ENCODE measurements at places on chromosomes 2 and 18. TPM values are rescaled to one million over a fixed set of nuclear protein-coding genes. Genes with fewer than 3 reads are reported as not detected.

GRCh38 chr2:5914811-5915611 is 222.8 kb downstream of the SOX11 start:
- DNase-seq: no peak

- no peak for DNase-seq
These were observed 47.5 kb downstream of the ZNF638 start for GRCh38 chr2:71379086-71379485.

DNA sequence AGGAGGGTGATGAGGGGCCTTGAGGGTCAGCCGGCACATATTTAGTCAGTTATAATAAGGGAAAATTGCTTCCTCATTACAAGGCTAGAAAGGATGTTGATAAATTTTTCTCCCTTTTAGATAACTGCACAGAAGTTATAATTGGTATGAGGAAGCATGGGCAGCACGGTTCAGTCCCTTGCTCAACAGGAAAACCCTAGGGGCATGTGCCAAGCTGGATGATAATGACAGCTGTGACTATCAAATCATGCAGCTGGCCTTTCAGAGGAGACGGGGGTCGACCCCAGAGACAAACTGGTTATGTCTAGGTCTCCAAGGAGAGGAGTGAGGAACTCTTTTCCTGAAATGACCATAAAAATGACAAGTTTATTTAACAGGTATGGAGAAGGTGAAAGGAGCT is 448.1 kb upstream of the VRK2 start:
- DNase-seq: no peak

DNA sequence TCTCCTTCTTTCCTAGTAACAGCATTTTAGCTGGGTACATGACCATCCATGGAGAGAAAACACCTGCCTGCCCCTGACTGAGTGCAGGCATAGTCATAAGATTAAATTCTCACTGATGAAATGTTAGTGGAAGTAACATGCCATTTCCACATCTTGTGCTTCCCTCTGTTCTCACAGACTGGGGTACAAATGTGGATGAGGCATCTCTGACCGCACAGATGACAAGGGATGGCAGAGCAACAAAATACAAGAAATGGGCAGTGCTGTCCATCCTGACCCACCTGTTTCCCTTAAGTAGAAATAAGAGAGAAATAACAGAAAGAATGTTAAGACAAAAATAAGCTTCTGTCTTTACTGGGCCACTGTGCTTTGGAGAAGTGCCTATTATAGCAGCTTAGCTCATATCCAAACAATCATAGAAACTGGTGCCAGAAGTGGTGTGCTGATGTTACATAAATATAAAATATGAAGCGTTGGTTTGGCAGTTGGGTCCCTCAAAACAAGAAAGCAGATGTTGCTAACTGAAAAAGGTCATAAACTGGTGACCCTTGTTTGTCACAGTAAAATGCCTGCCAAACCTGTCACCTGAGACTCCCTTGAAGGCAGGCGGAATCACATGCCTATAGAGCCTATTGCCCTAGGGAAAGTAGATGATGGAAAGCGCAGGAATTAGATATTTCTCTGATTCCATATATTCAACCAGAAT is 72.4 kb upstream of the CCDC150 start:
- no peak for DNase-seq

- peak; percentile 46 for DNase-seq
These were observed 59.9 kb downstream of the ADI1 start for GRCh38 chr2:3459185-3460015.

The PRSS56 gene
- total RNA-seq: not detected

The C2orf15 gene
- total RNA-seq: 1.3 TPM

GRCh38 chr18:45829855-45830254 is 4.4 kb downstream of the SIGLEC15 start:
- DNase-seq: no peak

The ASXL3 gene
- total RNA-seq: not detected

- no peak for DNase-seq
These were observed 11.6 kb downstream of the NFE2L2 start for GRCh38 chr2:177252808-177253531.

DNA sequence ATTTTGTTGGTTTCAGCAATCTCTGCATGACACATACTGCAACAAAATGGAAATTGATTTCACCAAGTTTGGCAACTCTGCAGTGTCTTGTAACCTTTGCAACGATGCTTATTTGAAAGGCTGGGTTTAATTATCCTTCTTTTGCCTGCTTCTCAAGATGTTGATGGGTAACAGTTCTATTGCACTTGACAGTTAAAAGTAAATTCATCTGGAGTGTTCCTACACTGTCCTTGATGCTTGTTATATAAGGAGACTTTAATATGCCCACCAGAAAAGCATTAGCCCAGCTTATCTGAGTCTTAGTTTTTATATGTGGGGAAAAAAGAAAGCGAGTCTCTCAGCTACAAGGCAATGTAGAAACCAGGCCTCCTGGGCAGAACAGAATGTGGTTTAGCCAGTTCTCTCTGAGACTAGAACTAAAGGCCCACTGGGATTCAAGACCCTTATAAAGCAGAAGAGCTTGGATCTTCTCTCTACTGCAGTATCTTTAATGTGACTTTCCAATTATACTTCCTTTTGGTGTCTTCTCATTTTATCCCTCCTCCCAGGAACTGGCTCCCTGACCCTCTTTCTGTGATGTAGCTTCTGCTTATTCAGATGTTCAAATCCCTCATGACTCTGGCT is 106.8 kb upstream of the LYPD6 start:
- no peak for DNase-seq

The KIAA2012 gene
- not detected for total RNA-seq

- DNase-seq: no peak
These were observed 160.7 kb upstream of the ZSWIM2 start for GRCh38 chr2:187009483-187010239.

DNA sequence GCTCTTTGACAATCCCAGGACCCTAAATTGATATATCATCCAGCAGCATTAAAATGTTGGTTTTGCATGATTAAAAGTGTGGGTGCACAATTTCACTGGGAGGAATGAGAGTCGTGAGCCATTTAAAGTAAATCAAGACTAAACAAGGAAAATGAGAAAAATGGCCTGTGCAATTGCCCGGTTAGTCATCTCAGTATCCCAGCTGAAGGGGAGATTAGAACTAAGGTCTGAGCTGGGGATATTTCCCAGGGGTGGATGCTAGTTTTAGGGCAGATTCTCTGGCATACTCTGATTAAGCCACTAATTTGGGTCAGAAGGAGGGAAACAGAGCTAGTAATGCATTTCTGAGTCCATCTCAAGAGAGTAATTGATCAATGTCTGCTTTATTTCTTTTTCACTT is 177.2 kb downstream of the EN1 start:
- no peak for DNase-seq

The SFXN5 gene
- total RNA-seq: 6.1 TPM

The PFN4 gene
- not detected for total RNA-seq

The STAT4 gene
- total RNA-seq: 136 TPM

DNA sequence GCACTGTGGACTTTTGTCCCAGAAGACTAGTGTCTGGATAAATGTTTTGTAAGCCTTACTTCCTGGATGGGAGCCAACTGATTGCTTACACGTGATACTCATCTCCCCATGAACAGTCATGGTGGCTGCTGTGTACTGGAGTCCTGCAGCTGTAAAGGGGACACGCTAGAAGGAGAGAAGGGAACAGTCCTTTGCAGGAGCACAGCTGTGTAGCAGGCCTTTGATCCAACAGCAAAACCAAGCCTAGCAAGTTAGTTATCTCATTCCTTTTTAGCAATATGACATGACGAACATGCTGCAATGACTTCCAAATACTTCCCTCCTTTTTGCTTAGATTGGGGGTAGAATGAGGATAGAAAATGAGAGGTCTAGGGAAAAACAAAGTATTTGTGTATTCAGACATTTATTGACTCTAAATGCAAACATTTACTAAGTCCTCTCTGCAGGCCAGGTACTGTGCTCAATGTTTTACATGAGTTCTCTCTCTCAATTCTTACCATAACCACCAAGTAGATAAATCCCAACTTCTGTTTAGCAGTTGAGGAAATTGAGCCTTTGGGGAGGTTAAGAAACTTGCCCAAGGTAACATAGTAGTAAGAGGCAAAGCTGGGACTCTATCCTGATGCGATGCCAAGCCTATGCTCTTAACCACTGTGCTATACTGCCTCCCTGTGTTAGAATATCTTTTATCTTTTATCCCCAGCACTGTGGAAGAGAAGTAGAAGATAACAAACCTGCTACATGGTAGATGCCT is 55.4 kb upstream of the CD28 start:
- no peak for DNase-seq

The SERPINB12 gene
- not detected for total RNA-seq

The NT5C1B gene
- total RNA-seq: not detected

The RSAD2 gene
- 1.8 TPM for total RNA-seq

The NEU4 gene
- 3.0 TPM for total RNA-seq

The ST8SIA3 gene
- not detected for total RNA-seq

The G6PC2 gene
- total RNA-seq: not detected

The AQP12A gene
- total RNA-seq: not detected

GRCh38 chr2:71555798-71556454 is 102.6 kb downstream of the DYSF start:
- DNase-seq: no peak

- DNase-seq: no peak
These were observed 187.0 kb upstream of the HDAC4 start for GRCh38 chr2:239587841-239588240.

DNA sequence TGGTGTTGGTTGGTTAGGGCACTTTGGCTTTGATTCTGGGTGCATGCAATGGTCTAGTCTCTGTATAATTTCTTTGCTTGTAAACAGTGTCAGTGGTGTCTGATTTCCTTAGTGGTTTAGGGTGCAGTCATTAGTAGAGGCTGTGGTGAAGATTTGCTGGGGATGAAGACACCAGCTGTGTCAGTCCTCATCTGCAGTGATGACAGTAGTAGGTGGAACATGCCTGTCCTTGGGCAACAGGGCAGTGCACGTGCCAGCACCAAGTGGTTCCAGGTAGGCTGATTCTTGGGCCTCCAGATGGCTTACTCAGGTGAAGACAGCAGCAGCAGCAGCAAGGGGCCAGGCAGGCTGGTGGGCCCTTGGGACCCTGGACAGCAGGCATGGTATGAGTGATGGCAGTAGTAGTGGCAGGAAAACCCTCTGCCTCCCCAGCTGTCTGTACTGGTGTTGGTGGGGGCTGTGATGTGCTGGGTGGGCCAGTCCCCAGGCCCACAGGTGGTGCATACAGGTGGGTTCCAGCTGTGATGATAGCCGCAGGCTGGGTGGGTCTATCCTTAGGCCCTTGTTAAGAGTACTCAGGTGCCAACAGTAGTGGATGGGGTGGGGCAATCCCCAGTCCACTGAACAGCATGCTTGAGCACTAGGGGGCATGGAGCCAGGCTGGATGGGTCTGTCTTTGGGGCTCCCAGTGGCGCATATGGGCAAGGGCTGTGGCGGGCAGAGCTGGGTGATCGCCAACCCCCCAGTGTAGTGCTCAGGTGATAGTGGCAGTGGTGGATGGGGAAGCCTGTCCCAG is 140.7 kb upstream of the THUMPD2 start:
- no peak for DNase-seq

DNA sequence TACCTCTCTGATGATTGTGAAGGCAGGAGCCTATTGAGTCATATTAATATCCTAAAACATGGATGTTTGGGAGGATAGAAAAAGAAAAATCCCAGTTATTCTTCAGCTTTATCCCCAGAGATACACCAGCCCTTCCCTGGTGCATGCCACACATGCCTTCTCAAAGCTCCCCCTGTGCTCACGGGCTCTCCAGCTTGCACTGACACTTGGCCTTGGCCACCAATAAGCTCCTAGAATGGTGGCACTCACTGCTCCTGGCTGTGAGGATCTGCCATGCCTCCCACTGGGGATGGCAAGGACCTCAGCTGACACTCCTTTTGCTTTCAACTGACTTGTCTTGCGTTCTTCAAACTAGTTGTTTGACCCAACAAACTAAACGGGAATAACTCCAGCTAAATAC is 15.9 kb downstream of the SLC14A1 start:
- DNase-seq: no peak

The RGPD5 gene
- 243 TPM for total RNA-seq

The KCNG3 gene
- 2.5 TPM for total RNA-seq

DNA sequence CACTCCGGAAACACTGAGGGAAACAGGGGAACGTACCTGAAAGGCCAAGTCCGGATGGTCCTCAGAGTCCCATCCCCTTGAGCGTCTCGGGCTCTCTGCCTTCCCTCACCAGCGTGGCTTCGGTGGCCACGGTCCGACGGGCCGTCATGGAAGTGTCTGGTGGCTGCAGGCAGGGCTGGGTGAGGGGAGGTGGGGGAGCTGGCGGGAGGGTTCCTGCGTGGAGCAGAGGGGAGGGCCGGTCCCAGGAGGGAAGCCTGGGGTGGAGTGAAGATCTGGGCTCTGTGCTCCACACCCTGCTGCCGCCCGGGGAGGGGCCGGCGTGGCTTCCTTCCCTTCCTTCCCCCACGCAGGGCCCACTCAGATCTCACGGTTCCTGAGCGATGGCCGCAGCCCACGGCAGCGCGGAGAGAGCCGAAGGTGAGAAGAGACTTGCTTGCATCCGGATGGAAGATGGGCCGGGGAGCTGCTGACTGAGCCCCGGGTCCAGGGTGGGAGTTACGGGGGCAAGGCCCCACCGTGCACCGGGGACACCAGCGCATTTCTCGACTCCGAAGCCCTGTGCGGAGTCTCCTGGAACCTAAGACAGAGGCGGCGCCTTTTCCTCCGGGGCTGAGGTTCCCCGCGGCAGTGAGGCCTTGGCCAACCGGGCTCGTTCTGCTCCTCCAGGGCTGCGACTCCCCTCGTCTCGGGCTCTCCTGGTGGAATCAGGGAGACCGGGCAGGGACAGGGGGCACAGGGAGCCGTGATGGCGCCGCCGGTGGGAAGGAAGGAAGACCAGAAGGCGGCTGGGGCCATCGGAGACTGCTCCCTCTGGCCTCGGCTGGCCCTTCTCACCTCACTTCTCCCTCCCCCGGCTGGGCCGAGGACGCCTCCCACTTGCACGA is 49.1 kb downstream of the KCNF1 start:
- no peak for DNase-seq

GRCh38 chr2:150866431-150866830 is 379.0 kb upstream of the RND3 start:
- no peak for DNase-seq
